ENCODE measurements at places on chromosomes 7 and 10. TPM values are rescaled to one million over a fixed set of nuclear protein-coding genes. Genes with fewer than 3 reads are reported as not detected.

The DYNC1I1 gene
- not detected for total RNA-seq

- no peaks in the 10 kb centered on the region for H3K27me3 ChIP-seq
- no peak overlapping the region for H3K4me3 ChIP-seq
- no peak overlapping the region for H3K27ac ChIP-seq
- DNase-seq: no peak
These were observed 417.5 kb downstream of the DPP6 start for GRCh38 chr7:154469652-154470051.

GRCh38 chr10:98292971-98293370, 25.0 kb upstream of the LOXL4 start:
- DNase-seq: no peak
- H3K27ac ChIP-seq: no peak overlapping the region
- no peak overlapping the region for H3K4me3 ChIP-seq
- H3K4me1 ChIP-seq: no peaks in the 10 kb centered on the region
- no peaks in the 10 kb centered on the region for H3K36me3 ChIP-seq

- H3K27ac ChIP-seq: no peak overlapping the region
- no peak for DNase-seq
- H3K36me3 ChIP-seq: peaks cover 2% of the 10 kb centered on the region
- H3K4me1 ChIP-seq: peaks cover 4% of the 10 kb centered on the region
- H3K27me3 ChIP-seq: no peaks in the 10 kb centered on the region
These were observed 4.7 kb downstream of the CPA1 start for GRCh38 chr7:130384841-130385599.

Data from activated naive CD8-positive, alpha-beta T cell treated with anti-CD3 and anti-CD28 coated beads, Interleukin-2, amount 10 ng/mL, durations not matched to agents 7 days and 5 days (primary cell).